ENCODE measurements at places on chromosomes 1 and 21. TPM values are rescaled to one million over a fixed set of nuclear protein-coding genes. Genes with fewer than 3 reads are reported as not detected.

TTC24 gene
- not detected for total RNA-seq

AMY1C gene
- not detected for total RNA-seq

ZBTB8A gene
- total RNA-seq: 2.4 TPM

PTPRC gene
- 9.2 TPM for total RNA-seq

EPRS1 gene
- total RNA-seq: 61.3 TPM

PPIAL4G gene
- not detected for total RNA-seq

EFNA3 gene
- 20.0 TPM for total RNA-seq

DNM3 gene
- 3.2 TPM for total RNA-seq

HMGCS2 gene
- 1.1 TPM for total RNA-seq

SZRD1 gene
- total RNA-seq: 57.9 TPM

CLIC6 gene
- 3.8 TPM for total RNA-seq

AMY1A gene
- not detected for total RNA-seq

LDLRAD2 gene
- total RNA-seq: not detected
